Stimulated activated CD4-positive, alpha-beta T cell treated with anti-CD3 and anti-CD28 coated beads, Interleukin-12 subunit alpha, Interleukin-12 subunit beta, amount 100 ng/mL, for 24 hours (primary cell): ENCODE measurements at places on chromosomes 7 and 10.

DNA sequence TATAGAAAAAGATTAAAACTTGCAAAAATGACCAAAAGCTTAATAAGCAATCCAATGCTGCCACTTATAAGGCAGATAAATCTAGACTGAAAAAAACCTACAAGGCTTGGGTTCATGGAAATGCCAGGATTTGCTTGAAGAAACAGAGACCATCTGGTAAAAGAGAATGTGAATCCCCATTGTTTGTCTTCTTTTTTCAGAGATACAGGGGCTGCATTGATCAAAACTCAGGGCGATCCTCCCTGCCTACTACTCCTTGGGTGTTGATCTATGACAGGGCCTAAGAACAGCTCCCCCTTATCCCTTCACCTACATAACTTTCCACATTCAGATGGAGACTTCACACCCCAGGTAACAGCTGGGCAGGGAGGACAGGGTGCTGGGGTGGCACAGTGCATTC lies 3.3 kb upstream of the TSGA13 start:
- no peak for DNase-seq

DNA sequence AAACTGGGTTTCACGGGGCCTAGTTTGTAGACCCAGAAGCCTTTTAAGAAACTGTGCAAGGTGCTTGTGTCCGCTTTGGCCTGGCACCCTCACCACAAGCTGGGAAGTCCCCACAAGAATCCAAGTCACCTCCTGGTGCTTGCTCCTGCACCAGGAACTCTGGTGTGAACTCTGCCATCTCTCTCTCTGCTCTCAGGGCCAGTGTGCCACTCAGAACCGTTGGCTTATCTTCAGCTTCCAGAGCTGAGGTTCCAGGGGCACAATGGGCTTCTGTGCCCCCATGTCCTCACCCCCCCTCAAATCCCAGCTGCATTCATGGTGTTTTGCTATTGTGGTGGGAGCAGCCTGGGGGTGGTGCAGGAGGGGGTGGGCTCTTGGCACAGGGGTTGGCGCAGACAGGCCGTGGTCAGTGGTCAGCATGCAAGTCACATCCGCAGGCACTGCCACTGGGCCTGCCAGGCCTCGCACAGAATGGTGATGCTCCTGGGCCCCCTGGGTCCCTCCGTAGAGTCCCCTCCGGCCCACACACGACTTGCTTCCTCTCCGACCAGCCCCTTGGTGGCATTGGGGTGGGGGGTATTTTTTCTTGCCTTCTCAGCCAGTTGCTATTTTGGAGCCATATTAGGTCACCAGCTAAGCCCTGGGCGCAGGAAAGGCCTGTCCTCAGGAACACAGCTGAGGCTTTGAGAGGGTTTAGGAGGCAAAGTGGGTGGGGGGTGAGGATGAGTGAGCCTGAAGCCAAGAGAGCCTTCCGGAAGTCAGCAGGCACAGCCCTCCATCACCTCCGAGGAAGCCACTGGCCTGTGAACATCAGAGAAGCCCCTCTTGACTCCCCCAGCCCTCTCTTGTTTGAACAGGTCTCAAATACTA lies 3.0 kb downstream of the ZCCHC24 start:
- DNase-seq: no peak

DNA sequence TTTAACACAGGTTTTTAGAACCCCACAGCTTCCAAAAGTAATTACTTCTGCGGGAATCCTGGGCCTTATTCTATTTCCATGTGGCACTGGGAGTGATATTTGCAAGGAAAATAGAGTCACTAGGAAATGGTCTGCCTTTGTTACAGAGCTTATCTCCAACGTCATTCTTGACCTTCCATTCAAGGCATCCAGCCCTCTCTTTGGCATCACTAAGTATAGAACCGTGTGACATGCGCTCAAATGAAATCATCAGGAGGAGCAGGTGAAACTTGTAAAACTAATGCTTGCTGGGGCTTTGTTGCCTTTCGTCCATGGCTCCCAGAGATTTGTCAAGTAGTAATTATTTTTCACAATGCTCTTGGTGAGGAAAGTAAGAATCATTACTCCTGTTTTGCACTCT lies 73.4 kb downstream of the PAPSS2 start:
- no peak for DNase-seq

GRCh38 chr7:55588976-55589604 lies 16.8 kb upstream of the VOPP1 start:
- no peak for DNase-seq

DNA sequence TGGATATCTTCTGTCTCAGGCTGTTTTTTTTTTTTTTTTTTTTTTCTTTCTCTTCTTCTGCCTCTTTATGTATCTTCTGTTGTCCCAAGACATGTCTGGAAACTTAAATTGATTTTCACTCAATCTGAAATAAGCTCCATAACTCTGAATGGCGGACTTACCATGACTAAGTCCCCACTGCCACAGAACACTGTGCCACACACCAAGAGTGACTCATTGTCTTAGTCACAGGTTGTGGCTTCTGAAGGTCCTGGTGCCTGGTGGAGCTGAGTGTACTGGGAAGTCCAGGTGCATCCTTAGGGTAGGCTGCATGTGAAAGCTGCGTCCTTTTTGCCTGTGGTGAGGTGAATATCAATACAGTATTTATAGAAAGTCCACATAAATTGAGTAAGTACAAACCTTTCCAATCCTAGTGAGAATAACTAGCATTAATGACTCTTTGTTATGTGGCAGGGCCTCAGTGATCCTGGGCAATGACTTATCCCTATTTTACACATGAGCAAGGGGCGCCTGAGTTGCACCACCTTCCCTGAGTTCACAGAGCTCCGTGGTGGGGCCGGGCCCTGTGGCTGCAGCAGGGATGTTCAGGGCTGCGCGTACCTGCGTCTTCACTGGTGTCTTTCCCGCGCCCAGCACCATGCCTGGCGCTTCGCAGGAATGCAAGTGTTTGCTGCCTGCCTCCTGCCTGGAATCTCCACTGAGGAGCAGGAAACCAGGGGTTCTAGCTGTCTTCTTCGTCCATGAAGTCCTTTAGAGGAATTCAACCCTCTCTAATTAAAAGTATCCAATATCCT lies 4.3 kb downstream of the PFKP start:
- no peak for DNase-seq

DNA sequence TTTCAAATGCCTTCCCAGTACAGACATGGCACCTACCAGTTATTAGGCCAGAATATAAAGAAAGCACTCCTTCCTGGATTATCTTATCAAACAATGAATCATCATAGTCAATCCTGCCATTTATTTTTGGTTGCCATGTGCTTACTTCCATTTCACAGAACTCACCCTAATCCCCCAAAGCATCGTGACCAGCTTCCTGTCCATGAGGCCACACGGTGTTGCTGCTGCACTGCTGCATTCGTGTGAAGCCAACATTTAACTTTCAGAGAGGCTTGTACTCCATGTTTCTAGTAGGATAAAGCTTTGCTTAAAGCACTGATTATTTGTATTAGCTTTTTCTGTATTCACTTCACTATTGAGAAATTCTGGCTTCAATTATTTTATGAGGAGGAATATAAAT lies 14.4 kb downstream of the COL28A1 start:
- DNase-seq: no peak

DNA sequence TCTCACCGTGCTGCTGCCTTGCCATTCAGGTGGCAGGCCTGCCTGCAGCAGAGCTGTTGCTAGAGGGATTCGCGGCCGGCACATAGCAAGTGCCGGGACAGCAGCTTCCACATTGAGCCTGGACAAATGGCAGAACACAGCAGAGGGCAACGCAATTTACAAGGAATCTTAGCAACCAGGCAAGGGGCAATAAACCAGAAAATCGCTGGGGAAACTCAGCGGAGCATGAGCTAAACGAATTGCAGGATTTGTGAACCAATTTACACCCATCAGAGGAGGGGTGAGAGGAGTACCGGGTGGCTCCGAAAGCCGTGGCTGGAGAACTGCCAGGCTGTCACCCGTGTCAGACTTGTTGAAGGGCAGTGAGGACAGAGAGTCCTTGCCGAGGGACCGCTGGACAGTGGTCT lies 58.6 kb upstream of the LOXL4 start:
- DNase-seq: no peak

DNA sequence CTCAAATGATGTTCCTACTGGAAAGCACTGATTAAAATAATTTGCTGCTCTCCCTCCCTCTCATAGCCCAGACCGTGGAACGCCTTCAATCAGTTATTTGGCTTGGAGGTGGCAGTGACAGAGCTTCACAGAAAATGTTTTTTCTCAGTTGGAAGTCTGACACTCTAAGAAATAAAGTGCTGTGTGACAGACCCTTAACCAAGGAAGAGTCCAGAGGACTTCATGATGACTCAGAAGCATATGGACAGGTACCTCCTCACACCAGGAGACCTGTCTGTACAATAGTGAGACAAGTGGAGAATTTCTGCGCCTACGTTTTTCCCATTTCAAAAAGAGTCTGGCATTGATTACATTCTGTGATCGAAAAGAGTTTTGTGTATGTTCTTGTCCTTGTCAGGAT lies 295.5 kb downstream of the DOCK4 start:
- no peak for DNase-seq

DNA sequence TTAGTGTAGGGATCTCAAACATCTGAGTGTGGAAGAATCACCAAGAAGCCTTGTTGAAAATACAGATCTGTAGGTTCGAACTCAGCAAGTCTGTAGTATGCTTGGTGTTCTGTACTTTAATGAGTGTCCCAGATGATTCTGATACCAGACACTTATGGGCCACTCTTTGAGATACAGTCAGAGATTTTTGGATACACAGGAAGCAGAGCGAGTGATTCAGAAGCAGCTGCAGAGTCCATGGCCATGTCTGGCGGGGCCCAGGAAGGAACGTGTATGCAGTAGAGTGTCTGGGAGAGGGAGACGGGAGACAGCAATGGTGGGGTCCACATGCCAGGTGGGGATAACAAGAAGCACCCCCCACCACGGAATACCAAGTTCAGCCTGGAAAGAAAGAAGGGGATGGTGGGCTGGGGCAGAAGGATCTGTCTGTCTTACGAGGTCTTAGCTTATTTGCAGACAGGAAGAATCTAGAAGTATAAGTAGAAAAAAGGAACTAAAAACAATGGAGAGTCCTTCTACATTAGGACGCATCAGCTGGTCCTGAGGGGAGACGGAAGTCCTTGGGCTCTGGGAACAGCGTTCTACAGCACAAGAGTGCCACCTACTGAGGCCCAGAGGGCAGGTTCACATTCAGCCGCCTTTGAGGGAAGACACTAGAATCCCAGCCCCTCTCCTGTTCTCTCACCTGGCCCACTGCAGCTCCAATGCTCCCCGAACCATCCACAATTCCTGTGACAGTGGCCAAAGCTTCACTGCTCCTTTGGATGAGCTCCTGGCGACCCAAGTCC lies 55.4 kb downstream of the SLC37A3 start:
- DNase-seq: no peak

DNA sequence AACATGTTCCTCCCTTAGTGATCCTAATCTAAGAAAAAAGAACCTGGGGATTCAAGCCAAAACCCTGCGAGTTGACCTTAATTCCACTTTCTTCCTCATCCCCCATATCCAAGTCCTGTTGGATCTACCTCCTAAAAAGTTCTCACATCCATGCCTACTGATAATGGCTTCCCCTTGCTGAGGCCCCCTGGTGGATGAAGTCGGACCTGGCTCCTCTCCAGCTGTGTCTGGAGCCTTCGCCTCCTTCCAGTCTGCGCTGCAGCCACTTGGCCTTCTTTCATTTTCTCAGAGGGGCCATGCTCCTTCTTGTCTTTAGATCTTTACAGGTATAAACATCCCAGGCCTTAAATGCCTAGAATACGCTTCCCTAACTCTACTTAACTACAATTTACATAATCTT lies 8.1 kb downstream of the PDE1C start:
- DNase-seq: no peak

- no peak for DNase-seq
Observed at GRCh38 chr10:113518816-113519591, 33.8 kb upstream of the HABP2 start.

DNA sequence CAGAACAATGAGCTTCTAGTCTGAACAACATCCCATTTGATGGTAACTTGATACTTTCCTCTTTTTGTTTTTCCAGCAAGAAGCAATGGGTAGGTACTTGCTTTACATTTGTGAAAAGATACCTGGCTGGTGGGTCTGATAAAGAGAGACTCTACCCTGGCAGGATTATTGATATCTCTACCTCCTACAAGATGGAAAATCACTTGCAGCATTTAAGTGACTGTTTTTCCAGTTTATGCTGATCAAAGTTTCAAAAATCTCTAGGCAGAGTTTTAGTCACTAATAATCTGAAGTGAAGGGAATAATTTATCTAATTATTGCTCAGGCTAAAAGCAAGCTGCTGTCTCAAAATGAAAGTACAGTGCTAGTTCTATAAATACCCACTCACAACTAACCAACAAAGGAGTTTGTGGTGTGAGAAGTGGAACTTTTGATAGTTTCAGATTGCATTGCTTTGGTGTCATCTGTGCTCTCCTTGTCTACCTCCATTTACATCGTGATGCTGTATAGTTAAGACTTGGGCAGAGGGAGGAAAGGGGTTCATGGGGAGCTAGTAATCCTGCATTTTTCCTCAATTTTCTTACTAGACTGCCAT lies 86.0 kb upstream of the ANKRD1 start:
- no peak for DNase-seq

DNA sequence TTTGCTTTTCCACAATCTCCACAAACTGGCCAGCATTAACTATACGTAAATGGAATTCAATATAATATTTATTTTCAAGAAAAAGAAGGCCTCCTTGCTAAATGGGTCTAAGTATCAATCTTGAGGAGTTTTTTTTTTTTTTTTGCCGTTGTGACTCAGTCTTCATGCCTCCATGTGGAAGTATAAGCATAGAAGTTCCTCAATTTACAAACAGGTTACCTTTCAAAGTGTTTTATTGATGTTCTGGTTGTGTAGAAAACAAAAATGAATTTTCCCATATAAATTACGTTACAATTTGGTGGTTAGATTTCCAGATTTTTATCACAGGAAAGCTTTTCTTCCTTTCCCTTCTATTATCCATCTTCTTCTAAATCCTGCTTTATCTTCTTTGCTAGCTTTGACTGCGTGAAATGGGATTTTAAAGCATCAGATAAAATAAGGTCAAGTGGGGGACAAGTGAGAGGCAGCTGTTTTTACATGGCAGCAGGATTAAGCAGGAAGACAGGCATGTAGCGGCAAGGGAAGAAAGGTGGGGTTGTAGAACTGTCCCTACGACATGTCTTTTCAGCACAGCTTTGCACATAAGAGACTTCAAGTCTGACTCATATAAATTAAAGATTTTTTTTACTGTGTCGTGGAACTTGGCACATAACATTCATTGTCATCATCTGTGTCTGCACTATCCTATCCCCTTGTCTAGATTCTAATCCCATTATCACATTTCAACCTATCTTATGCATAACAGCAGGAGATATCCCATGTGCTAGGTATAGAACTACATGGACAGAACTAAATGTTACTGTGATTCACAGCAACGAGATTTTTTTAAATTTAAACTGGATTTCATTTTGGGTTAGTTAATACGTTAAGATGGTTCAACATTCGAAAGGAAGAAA lies 135.3 kb upstream of the FAM3C start:
- no peak for DNase-seq

- DNase-seq: no peak
Observed at GRCh38 chr7:114976666-114977065, 54.8 kb downstream of the MDFIC start.

- no peak for DNase-seq
Observed at GRCh38 chr7:18414885-18415284, 80.7 kb upstream of the HDAC9 start.
